ENCODE measurements at places on chromosomes 4 and X.

DNA sequence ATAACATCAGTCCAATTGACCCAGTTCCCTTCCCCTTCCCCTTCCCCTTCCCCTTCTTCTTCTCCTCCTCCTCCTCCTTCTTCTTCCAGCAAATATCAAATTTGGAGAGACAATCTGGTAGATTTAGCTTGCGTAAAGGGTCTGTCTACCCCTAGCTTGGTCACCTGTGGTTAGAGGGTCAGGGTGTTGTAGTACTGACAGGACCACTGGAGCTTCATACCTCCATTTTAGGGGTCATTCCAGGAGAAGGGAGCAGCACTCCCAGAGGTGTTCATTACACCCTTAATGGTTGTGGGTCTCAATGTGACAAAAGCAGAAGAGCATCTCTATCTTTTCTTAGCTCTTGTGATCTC is 3.7 kb upstream of the FGB start:
- no peak for DNase-seq

DNA sequence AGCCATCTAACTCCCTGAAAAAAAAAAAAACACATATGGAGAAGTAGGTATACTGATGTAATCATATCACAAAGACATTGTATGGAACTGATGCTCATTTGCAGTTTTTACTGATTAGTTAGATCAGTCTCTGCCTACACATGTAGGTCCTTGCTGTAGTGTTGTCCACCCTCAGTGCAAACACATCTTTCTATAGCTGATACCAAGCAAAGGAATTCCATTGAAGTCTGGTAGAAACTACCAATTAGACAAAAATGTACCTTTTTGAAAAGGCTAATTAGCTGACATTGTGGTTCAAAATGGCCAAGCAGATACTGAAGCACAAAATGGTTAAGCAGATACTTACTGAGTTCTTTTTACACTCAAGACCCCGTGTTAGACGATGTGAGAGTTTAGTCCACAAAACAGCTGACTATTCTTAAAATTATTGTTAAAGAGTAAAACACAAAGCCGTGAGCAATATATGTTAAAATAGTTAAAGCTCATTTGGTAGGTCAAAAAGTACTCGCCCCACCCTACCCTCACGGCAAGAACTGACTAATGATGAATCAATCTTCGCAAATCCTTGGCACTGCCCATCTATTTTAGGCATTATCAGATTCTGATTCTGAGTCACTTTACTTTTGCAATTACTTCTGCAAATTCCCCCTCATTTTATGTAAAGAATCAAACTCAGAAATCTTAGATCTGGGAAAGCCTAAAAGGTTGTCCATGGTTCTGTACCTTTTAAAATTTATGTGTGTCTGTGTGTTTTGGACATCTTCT is 40.4 kb downstream of the COL4A6 start:
- DNase-seq = no peak

DNA sequence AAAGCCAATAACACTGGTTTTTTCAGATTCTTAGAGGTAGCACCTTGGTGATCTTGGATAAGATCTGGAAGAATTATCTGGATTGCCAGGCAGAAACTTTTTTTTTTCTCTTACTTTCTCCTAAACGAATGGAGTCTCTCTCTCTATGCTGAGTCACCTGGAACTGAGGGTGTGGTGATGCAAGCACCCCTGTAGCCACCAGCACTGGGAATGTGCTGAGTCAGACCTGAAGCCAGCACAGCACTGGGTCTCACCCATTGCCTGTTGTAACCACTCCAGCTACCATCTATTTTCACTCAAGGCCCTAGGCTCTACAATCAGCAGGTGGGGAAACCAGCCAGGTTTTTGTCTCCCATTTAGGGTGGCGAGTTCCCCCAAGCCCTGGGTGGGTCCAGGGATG is 923.8 kb downstream of the RAPGEF2 start:
- DNase-seq = no peak

GRCh38 chr4:2768124-2768523 is 12.0 kb upstream of the TNIP2 start:
- DNase-seq = no peak

GRCh38 chr4:23828020-23828715 is 61.7 kb downstream of the PPARGC1A start:
- no peak for DNase-seq

GRCh38 chrX:109373468-109373867 is 108.4 kb downstream of the GUCY2F start:
- no peak for DNase-seq

DNA sequence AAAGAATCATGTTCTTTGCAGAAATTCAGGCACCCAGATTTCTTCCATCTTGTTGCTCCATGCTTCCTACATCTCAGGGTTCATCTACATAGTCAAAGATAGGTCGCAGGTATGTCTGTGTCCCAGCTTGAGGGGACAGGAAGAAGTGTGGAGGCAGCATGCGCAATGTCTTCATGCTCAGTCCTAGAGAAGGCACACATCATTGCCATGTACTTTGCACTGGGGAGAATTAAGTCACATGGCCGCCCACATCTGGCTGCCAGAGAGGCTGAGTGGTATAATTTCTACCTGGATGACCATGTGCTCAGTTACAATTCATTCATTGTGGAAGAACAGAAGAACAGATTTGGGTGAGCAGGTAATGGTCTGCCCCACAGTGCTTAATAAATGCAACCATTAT is 54.1 kb downstream of the GAB1 start:
- no peak for DNase-seq

DNA sequence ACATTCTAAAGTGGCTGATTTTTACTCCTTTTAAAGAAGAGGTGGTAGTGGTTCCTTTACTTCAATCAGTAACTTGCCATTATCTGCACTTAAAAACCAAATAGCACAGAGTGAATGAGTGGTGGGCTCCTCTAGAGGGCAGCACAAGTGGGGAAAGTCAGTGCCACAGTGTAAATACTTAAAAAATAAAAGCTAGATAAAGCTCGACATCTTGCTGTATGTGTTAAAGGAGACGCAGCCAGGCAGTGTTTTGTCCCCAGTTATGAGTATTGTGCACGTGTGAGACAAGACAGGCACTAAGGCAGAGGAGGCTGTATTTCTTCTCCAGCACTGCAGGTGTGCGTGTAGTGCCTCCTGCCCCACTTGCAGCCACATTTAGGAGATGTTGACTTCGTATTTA is 24.6 kb downstream of the NAP1L5 start:
- DNase-seq = no peak

DNA sequence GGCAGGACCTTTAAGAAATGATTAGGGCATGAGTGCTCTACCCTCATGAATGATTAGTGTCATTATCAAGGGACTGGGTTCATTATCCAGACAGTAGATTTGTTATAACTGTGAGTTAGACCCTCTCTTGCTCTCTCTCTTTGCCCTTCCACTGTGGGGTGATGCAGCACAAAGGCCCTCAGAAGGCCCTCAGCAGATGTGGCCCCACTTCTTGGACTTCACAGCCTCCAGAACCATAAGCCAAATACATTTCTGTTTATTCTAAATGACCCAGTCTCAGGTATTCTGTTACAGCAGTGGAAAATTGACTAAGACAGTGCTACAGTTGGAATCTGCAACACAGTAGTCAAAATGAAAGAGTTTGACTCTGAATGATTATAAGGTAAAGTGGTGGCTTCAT is 17.2 kb upstream of the PDLIM5 start:
- DNase-seq = no peak

DNA sequence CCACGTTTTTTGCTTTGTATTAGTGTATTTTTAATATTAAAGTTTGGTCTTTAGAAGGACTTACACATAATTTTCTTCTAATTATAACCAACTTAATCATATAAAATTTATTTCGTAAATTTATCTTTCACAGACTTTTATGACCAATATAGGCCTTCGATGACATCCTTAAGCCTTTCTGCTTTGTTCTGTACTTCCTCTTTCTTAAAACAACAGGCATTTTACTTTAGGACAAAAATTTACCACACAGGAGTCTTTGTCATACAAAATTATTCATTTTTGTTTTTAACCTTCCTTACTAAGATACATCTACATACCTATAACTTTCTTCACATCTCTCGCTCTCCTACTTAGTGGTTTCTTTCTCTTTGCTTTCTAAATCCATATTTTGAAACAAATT is 56.3 kb downstream of the RGS12 start:
- no peak for DNase-seq

DNA sequence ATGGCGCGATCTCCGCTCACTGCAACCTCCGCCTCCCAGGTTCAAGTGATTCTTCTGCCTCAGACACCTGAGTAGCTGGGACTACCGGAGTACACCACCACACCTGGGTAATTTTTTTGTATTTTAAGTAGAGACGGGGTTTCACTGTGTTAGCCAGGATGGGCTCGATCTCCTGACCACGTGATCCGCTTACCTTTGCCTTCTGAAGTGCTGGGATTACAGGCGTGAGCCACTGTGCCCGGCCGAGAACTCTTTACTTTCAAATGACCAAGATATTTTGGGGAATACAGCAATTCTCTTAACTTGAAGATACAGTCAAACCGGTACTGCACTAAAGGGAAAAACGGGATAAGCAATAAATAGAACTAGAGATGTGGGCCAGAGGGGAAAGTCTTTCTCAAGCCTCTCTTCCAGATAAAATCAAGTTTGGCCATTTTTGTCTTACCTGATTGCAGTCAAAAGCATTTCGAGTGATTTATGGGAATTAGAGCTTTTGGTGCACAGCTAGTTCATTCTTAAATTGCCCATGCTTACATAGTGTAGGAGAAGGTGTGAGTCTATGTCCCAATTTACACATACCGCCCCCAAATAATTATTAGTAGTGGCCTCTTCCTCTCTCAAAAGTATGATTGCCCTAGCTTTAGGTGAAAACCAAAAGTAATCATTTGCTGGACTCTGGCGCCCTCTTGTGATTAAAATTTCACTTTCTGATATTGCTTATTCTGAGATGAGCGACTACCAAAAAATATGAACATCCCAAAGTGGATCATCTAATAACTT is 53.2 kb upstream of the ABCG2 start:
- DNase-seq = peak; percentile 29

DNA sequence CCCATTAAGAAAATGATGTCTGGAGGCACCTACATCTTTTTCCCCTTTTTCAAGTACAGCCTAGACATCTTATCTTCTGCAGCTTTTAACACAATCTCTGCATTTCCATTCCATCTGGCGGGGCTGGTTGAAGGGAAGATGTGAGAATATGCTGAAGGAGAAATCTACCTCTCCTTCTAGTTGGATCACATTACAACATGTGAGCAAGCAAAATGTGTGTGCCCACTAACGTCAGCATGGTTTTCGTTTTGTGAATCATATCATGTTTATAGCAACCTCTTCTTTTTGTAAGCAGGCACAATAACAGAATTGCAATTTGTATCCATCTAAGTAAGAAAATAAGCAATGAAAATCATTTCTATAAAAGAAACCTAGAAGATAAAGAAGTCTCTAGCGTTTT is 28.9 kb upstream of the MID1 start:
- no peak for DNase-seq
